GDM1 (cell line): ENCODE measurements at places on chromosomes 11 and 22.

GRCh38 chr22:39414886-39415285, 15.3 kb downstream of the TAB1 start:
- DNase-seq, result no peak

GRCh38 chr22:46122511-46122971, 27.8 kb upstream of the PPARA start:
- DNase-seq, result peak; percentile 34

DNA sequence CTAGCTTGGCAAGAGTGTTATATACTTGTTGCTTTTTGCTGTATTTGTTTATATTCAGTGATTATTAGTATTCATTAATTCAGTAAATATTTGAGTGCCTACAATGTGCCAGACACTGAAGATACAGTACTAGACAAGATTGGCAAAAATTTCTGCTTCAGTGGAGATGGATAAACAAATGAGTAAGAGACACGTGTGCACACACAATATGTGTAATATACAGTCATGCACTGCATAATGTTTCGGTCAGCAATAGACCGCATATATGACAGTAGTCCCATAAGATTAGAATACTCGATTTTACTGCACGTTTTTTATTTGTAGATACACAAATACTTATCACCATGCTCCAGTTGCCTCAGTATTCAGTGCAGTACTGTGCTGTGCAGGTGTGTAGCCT, 104.9 kb upstream of the GAL start:
- no peak for DNase-seq

DNA sequence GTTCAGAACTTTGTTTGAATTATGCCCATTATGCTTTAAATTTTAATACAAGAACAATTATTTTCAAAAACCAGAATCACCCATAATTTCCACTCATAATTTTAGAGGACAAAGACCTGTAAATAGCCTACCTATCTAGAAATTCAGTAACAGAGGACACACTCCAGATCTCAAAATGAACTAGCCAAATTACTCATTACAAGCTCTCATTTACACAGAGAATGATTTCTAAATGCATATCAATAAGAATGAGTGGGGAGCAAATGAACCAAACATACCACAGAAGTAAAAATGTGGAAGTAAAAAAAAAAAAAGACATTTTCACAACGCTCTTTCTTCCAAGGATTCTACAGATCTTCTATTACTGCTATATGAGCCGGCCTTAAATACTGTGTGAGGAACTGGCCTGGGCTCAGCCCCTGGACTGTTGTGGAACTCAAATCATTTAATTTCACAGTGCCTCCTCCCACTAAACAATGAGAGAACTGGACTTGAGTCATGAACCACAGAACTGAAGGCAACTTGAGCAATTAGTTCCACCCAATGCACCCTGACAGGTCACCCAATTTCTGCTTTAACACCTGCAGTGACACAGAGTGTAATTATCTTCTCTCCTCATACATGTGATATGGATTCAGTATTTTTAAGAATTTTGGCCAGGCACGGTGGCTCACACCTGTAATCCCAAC, 8.0 kb downstream of the MRTFA start:
- DNase-seq, result no peak

DNA sequence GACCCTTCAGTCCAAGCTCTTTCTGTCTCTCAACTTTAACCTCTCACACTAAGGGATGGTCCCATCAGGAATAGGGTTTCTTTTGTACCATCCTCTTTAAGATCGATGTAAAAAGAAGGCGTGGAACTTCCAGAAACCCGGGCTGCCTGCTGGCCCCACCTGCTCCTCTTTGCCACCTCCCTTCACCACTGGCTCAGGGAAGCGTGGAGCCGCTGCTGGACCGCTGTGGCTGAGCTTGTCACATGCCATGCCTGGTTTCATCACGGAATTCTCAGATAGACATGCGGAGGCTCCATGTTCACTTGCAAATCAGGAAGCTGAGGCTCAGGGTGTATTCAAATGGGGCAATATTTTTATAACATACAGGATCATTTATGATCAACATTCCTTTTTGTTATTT, 399.7 kb downstream of the BRD1 start:
- no peak for DNase-seq
